ENCODE measurements at places on chromosomes 6 and 20.

DNA sequence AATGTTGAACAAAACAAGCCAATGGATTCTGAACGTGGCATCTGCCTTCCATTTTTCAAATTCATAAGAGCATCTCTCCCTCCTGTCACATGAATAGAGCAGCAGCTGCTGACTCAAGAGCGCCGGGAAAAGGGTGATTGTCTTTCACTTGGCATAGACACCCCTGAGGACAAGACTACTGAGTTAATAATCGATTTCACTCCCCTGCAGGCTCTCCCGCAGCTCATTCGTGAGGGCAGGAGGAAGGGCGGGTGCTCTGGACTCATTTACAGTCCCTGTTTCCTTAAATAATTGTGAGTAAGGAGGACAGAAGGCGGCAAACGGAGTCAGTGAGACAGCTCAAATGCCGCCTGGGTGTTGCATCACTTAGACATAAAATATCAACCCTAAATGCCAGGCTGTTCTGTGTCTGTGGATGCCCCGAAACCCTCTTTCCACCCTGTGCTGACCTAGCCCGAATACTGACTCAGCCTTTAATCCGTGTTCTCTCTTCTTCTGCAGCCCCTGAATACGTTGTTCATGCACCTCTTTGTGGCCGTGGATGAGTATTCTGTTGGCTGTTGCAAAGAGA is 21.6 kb downstream of the CFAP61 start:
- no peak for DNase-seq

DNA sequence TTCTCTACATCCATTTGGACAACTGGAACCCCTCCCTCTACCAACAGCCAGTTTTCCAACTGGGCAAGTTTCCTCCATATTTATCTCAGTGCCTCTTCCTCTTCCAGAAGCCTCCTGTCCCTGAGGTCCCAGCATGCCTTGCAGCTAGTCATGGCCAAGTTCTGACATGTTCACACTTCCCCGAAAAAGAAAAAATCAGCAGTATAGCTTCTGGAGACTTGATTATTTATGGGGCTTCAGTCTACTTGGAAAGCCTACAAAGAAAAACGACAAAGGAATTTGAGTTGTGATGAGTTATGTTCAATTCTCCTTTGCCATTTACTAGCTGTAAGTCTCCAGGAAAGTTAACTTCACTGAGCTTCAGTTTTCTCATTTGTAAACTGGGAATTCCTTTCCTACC is 406.5 kb downstream of the MAFB start:
- peak; percentile 61 for DNase-seq

- DNase-seq: peak; percentile 82
Observed at GRCh38 chr6:72946774-72947173, 278.5 kb downstream of the KHDC1L start.

- no peak for DNase-seq
Observed at GRCh38 chr6:1379017-1379787, 10.2 kb upstream of the FOXF2 start.

- DNase-seq: peak; percentile 77
Observed at GRCh38 chr6:133991096-133991593, 38.1 kb downstream of the TBPL1 start.

GRCh38 chr6:148653138-148653776 is 93.6 kb upstream of the UST start:
- DNase-seq: no peak

DNA sequence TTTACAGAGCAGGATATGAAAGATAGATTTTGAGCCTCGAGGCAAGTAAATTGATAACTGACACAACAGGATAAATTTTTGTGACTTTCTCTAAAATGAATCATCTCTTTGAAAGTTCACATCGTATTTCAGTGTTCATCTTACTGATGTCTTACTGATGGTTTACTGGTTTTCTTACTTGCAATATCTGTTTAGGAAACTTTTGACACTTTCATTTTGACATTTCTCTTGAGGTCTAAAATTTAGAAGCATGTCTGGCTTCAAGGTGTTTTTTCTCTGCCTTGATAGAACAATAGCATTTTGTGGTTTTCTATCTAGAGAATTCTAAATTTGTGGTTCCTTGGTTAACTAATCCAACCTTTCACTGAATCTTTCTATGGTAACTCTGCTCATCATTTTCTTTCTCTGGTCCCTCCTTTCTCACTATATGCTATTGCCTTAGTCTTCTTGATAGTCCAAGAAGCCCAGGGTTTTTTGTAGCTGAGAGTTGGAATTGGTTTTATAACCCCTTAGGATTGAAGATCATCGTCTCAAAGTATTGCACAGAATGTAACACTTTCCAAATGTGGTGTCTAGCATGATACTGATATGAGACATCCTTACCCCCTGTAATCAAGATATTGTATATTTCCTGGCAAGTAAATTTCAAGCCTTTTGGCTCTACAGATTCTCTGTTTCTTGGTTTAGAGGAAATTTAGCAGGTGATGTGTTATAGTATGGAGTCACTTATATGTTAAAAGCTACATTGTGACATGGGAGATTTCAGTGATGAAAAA is 98.7 kb downstream of the RNF144B start:
- DNase-seq: no peak

DNA sequence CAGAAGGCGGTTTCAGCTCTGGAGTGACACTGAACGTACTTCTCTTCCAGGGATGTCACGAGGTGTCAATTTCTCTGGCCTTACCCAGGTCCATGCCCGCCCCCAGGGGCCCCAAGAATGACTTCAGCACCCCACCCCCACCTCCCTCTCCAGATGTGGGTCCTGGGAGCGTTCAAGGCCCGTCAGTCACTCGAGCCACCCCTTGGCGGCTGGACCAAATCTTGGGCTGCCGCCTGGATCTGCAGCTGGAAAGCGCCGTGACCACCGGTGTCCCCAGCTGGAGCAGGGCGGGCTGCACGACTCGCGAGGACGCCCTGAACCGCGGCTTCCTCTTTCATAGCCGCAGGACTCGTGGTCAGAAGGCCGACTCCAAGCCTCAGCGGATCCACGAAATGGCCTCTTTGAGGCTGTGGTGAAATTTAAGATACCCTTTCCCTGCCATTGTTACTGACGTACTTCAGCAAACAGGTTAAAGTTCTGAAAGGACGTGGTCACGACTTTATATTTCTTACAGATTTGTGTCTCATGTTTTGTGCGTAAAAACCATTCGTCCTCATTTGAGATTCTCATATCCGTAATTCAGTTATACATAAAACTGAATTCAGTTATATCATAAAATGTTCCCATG is 29.3 kb downstream of the TRIM38 start:
- peak; percentile 49 for DNase-seq

- DNase-seq: no peak
Observed at GRCh38 chr6:17182961-17183360, 81.1 kb downstream of the STMND1 start.

- no peak for DNase-seq
Observed at GRCh38 chr6:170108890-170109587, 181.8 kb downstream of the DLL1 start.

DNA sequence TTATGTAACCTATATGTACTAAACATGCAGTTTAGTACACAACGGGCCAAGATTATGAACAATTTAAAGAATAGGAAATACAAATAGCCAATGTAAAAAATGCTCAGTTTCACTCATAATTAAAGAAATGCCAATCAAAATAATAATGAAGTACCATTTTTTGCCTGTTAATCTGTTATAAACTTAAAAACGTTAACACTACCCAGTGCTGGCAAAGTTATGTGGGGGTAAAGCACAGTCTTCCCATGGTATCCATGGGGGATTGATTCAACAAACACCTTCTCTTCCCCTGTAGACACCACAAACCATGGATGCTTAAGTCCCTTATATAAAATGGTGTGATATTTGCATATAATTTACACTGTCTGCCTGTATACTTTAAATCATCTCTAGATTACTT is 205.3 kb upstream of the SIM1 start:
- no peak for DNase-seq

- no peak for DNase-seq
Observed at GRCh38 chr6:135383766-135384165, 113.8 kb downstream of the AHI1 start.

- no peak for DNase-seq
Observed at GRCh38 chr20:17896771-17897369, 71.7 kb downstream of the SNX5 start.

GRCh38 chr6:101393251-101393828 is at the start of gene GRIK2:
TSS of gene GRIK2 (plus strand) at chr6:101393708.
- DNase-seq: peak; percentile 38

- peak; percentile 80 for DNase-seq
Observed at GRCh38 chr20:7285918-7286556, 518.6 kb downstream of the BMP2 start.

DNA sequence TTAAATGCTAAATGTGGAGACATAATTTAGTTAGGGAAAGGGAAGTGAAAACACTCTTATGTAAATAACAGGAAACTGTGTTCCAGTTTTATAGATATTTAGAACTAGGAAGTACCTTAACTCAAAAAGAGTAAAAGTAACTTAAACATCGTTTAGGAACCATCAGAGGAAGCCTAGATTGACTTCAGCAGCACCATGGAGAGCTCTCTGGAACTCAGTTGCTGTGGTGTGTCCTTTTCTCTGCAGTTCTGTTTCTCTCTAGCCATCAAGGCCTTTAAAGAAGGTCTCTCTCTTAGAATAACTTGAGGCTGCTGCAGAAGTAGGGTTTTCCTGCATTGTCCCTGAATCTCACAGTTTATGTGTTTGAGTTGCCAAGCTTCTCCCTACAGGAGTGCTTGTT is 26.9 kb downstream of the CLVS2 start:
- DNase-seq: peak; percentile 0

GRCh38 chr6:170101281-170102035 is 189.4 kb downstream of the DLL1 start:
- no peak for DNase-seq

- no peak for DNase-seq
Observed at GRCh38 chr6:56387621-56388414, 140.4 kb upstream of the COL21A1 start.

GRCh38 chr6:161796681-161797080 is 522.8 kb upstream of the AGPAT4 start:
- no peak for DNase-seq

DNA sequence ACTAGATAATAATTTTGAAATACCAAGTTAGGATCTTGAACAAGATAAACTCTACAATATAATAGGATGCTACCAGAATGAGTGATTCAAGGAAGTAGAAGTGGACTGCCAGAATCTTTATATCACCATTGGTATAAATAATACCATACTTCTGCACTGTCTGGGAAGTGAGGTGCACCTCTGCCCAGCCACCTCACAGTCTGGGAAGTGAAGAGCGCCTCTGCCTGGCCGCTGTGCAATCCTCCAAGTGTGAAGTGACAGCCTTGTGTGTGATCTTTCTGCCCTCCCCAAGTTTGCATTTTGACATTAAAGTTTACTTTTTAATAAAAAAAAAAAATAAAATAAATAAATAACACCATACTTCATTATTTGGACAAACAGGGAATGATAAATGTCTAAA is 18.8 kb downstream of the LATS1 start:
- no peak for DNase-seq

DNA sequence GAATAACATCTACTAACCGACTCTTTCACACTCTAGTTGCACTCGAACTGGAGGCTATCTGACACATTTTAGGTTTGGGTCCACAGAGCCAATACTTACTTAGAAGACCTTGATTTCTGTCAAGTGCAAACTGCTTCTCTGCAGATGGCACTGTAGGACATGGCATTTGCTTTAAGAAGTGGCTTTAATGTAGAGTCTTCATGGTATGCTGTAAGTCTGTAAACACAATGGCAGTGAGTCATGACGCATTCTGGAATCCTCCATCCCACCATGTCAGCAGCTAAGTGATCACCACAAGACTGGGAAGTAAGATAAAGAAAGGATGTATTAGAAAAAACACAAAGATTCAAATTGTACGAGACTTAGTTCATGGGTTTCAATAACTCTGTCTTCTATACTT is 377.0 kb upstream of the NOX3 start:
- peak; percentile 63 for DNase-seq

- DNase-seq: peak; percentile 84
Observed at GRCh38 chr20:41249411-41250281, 67.9 kb downstream of the ZHX3 start.

GRCh38 chr6:68059899-68060298 is 575.2 kb upstream of the ADGRB3 start:
- peak; percentile 20 for DNase-seq

GRCh38 chr20:20521736-20522135 is 153.8 kb downstream of the INSM1 start:
- no peak for DNase-seq

- DNase-seq: peak; percentile 26
Observed at GRCh38 chr6:15892369-15892768, 229.5 kb upstream of the DTNBP1 start.

- peak; percentile 82 for DNase-seq
Observed at GRCh38 chr6:133466680-133467079, 225.5 kb downstream of the EYA4 start.

DNA sequence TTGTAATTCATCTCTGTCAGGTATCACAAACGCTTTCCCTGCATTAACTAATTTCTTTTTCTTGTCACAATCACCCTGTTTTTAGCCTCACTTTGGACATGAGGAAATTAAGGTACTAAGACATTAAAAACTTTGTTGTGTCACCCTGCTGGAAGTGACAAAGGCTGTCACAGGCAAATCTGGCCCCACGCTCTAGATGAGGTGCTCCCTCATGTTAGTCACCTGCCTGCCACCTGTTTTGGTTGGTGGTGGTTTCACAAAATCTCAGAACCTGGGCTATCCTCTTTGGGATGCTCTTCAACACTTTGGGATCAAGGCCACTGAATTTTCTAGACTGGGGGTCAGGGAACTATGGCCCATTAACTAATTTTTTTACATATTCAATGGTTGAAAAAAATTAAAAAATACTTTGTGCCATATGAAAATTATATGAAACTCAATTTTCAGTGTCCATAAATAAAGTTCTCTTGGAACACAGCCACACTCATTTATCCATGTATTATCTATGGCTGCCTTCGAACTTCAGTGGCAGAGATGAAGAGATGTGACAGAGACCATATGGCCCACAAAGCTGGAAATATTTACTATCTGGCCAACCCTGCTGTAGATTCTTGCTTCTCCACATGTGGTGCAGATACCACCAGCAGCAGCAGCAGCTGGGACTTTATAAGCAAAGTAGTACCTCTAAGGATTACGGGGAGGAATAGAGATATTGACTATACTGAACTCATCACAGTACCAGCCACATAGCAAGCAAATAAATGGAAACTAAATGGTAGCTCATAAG is 16.1 kb upstream of the TNFAIP3 start:
- no peak for DNase-seq

DNA sequence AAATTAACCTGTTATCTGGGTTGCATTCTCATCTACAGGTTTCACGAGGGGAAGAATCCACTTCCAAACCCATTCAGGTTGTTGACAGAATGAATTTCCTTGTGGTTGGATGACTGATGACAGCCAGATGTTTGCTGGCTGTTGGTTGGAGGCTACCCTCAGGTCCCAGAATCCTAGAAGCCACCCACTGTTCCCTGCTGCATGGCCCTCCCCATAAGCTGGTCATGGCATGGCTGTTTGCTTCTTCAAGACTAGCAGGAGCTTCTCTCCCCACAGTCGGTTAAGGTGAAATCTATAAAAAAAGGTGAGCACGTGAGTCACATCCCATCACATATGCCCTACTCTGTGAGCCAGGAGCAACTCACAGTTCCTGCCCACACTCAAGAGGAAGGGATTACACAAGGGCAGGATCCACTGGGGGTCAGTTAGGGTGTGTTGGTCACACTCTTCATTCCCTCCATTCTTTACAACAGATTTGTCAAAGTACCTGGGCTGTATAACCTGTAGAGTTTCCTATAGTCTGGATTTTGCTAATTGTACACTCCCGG is 19.5 kb upstream of the RPS10 start:
- no peak for DNase-seq

GRCh38 chr6:167660944-167661551 is 165.7 kb upstream of the AFDN start:
- no peak for DNase-seq

Data from fibroblast of upper back skin (primary cell).